ENCODE measurements at places on chromosomes 7 and 10.

- DNase-seq: no peak
These were observed 483.0 kb upstream of the SORCS1 start for GRCh38 chr10:107647462-107647861.

- DNase-seq: no peak
These were observed 86.5 kb upstream of the HPS1 start for GRCh38 chr10:98533241-98533640.

DNA sequence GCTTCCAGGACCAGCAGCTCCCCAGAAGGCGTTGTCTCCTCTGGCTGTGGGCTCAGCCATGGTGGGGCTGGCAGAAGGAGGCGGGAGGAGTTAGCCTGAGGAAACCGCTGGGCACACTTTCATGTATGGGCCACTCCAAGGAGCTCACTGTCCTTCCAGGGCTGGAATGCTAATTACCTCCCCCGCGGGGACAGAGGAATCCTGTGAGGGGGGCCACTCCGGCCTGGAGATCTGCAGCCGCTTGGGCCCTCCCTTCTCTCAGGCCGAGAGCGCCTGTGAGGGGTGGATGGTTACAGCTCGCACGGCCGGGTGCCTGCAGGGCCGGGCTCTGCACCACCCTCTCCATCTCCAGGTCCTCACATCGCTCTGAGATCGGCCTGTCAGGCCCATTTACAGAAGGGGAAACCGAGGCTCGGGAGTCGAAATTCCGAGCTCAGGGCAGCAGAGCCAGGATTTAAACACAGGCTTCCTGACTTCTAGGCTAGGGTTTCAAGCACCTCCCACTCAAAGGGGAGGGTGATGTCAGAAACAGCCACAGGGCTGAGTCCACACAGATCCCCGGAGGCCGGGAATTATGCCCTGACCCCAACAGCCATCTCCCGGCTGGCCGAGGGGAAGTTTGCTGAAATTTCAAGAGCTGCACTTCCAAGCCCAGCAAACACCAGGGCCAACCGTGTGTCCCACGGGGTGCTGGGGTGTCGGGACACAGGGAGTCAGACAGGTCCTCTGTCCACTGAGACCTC is 59.1 kb downstream of the PDGFA start:
- DNase-seq: no peak

DNA sequence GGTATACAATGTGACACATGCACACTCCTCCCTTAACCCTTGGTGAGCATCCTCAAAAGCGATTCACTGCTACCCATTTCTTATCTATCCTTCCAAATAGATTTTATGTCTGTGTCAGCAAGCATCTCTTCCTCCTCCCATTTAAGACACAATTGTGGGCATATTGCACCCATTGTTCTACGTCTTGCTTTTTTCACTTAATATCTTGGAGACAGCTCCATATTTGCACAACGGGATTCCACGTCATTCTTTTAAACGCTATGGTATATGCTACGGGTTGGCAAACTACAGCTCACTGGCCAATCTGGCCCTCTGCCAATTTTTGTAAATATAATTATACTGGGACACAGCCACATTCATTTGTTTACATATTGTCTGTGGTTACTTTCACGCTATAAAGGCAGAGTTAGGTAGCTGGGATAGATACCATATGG is 88.6 kb downstream of the RNF216 start:
- DNase-seq: no peak

DNA sequence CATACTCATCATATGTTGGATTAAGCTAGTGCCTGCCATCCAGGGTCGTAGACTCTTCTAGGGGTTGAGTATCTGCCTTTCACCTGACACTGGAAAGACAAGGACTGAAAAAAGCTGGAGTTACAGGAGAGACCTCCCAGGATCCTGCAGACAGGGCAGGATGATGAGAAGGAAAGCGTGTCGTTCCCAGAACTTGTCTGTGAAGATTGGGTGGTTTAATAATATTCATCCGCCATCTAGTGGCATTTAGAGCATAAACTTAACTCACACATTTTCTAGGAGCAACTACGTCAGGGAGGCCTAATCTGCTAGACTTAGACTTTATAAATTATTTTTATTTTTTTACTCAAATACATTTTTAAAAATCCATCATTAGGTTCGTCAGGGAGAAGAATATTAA is 59.6 kb downstream of the ADRB1 start:
- no peak for DNase-seq

DNA sequence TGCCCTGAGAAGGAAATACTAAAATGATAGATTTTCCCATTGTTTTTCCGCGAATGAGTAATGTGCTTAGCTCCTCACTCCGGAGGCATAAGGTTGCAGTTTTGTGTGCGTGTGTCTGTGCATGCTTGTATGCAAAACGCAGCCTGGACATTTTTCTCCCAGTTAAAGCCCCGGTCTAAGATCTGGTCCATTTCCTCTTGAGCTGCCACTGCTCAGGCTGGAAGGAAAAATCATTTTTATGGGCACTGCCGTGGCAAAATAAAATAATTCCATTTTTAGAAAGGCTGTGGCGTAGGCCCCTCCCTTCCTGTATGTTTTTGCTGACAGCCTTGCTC is 260.6 kb downstream of the WDR37 start:
- no peak for DNase-seq

DNA sequence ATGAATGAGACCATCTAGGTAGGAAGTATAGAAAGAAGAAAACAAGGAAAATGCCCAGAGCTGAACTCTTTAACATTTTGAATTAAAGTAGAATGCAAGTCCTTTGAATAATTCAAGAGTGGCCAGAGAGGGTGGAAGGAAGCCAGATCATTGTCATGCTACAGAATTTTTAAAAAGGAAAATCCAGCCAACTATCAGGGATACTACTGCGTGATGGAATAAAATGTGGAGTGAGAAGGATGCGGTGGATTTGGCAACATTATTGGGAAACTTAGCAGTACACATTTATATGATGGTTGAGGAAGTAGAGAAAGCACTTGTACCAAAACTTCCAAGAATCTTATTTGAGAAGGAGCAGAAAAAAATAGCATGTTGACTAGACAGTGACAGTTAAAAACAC is 261.6 kb downstream of the GPR158 start:
- DNase-seq: no peak

GRCh38 chr10:62554632-62555199 is 180.5 kb downstream of the ZNF365 start:
- DNase-seq: no peak

GRCh38 chr10:7285522-7286322 is 125.1 kb downstream of the SFMBT2 start:
- no peak for DNase-seq

- DNase-seq: no peak
These were observed 8.9 kb downstream of the SLC16A9 start for GRCh38 chr10:59700709-59701108.

- no peak for DNase-seq
These were observed 1.5 kb downstream of the UNC5B start for GRCh38 chr10:71213761-71214440.

GRCh38 chr7:91299952-91300775 is 35.9 kb downstream of the FZD1 start:
- no peak for DNase-seq

- DNase-seq: no peak
These were observed 92.3 kb upstream of the TMEM168 start for GRCh38 chr7:112882511-112882910.

GRCh38 chr10:70714245-70714644 is 41.9 kb downstream of the ADAMTS14 start:
- no peak for DNase-seq

- DNase-seq: peak; percentile 46
These were observed 53.1 kb upstream of the KDM7A start for GRCh38 chr7:140229591-140230515.

GRCh38 chr10:3936422-3937040 is 151.5 kb upstream of the KLF6 start:
- no peak for DNase-seq

DNA sequence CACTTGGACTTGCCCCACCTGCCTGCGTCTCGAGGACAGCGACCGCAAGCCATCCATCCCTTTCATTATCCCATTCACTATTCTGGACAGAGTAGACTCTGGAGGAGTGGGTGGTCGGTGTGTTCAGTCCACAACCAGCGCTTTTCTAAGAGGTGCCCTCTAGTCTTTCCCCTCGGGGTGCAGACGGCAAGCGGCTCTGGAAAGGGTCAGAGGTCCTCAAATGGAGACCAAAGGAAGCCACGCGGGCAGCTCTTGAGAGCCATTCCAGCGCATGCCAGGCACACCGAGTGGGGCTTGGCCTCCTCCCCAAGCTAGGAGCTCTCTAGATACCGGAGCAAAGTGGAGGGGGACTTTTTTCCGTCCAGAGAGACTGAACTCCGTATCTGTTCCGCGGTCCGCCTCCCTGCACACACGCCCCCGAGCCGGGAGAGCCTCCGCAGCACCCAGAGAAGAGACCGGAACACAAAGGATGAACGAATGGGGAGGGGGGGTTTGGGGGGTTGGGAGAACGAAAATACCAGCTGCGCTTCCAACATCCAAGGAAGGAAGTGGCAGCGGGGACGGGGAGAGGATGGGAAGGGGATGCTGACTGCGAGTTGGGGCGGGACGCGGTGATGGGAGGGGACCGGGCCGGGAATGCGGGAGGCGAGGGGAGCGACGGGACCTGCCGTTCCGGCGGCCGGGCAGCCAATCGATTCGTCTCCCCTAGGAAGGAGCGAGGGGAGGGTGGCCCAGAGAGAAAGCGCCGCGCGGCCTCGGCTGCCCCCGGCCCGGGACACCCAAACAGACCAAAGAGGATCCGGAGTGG is 515 bp downstream of the GSDME start:
- peak; percentile 12 for DNase-seq

GRCh38 chr10:35633006-35633980 is 8.8 kb downstream of the FZD8 start:
- DNase-seq: no peak

GRCh38 chr10:107436568-107436967 is 272.1 kb upstream of the SORCS1 start:
- DNase-seq: no peak

DNA sequence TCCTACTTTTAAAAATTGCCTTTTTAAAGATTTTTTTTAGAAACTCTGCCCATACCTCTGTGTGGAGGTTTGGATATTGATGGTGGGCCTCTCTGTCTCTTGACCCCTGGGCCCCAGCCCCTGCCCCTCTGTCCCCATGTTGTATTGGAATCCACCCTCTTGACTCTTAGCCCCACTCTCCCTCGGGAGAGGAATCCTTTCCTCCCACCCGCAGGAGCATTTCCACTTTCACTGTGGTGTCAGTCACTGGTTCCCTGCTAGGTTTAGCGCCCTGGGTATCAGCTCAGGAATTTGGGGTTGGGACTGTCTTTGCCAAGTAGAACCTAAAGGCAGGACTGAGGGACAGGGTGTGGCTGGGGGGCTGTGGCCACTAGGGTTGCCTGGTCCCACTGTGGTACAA is 10.1 kb downstream of the PFKFB3 start:
- DNase-seq: no peak

DNA sequence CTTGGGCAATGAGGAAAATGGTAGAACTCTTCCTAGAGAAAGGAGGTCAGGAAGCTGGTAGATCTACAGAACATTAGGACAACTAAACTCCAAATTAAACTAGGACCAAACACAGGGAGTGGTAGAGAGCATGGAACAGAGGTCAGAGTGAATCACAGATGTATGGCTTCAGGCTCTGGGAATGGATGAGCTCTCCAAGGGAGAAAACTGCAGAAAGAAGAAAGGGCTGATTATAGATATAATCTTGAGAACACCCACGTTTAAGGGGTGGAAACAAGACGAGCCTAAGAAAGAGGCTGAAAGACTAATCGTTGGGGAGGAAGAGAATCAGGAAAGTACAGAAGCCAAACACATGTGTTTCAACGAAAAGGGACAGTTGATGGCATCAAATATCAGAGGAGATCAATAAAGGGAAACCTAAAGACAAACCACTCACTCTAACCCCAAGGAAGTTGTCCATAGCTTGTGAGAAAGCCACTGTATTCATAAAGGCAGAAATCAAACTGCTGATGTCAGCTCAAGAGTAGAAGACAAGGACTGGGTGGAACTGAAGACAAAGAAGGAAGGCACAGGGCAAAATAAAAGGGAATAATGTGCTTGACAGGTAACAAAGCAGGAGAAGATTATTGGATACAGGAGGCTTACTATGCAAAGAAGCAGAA is 41.4 kb downstream of the NUDCD3 start:
- no peak for DNase-seq

DNA sequence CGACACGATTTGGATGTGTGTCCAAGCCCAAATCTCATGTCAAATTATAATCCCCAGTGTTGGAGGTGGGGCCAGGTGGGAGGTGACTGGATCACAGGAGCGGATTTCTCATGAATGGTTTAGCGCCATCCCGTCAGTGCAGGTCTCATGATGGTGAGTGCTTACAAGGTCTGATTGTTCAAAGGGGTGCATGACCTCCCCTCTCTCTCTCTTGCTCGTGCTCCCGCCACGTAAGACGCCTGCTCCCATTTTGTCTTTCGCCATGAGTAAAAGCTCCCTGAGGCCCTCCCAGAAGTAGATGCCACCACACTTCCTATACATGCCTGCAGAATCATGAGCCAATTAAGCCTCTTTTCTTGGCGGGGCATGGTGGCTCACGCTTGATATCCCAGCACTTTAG is 71.5 kb upstream of the NANOS1 start:
- DNase-seq: no peak

DNA sequence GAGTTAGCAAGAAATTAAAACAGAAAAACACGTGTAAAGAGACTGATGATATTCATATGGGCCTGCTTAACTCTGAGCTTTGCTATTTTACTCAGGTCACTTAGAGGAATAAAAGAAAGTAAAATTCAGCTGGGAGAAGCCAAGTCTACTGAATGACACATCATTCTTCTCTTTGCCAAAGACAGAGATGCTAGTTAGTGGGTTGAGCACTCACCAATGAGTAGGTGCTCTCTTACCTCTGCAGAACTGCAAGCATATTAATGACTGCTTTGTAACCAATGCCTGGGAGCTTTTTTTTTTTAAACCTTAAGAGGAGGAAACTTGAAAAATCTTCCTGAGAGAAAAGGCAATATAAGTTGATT is 44.8 kb upstream of the BAMBI start:
- no peak for DNase-seq

GRCh38 chr7:90708841-90709317 is 112.8 kb downstream of the CDK14 start:
- no peak for DNase-seq

DNA sequence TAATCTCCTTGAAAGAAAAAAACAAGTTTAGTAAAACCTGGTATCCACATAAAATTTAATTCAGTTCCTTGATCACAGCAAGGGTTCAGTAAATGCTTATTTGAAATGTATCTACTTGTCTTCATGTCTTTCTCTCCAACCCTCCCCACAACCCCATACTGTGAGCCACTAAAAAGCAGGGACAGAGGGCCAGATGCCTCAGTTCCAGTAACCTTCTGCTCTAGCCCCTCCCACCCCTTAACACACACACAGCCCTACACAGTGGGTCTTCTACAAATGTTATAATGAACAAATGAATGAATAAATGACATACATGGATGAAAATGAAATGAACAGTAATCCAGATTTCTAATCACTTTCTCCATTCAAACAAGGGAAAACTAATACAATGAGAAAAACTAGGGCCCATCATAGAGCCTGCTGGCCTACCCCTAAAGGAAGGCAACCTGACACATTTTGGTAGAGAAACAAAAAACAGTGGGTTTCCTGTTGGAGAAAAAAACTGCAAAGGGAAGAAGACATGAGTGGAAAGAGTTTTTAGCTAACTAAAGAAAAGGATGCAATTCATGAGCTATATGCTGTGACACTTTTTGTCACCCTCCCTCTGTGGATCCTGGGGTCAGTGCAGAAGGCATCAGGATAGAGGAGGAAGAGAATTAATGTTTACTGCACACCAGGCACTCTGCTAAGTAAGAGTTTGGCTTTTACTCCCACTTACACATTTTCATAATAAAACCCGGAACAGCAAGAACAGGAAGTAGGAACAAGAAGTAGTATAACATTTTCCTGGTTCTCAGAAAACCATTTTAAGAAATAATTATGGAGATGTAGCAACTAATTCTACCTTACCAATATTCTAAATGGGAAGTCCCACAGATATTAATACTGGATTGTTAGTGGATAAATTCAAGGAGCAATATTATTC is 38.1 kb downstream of the ELMO1 start:
- no peak for DNase-seq

All from stimulated activated CD4-positive, alpha-beta T cell treated with anti-CD3 and anti-CD28 coated beads, Interleukin-12 subunit alpha, Interleukin-12 subunit beta, amount 100 ng/mL, for 48 hours (primary cell).